ENCODE measurements at places on chromosomes 13 and 19.

- no peak for DNase-seq
Observed at GRCh38 chr13:100131863-100132574, 43.1 kb downstream of the PCCA start.

- no peak for DNase-seq
Observed at GRCh38 chr19:435056-435706, 25.7 kb downstream of the SHC2 start.

DNA sequence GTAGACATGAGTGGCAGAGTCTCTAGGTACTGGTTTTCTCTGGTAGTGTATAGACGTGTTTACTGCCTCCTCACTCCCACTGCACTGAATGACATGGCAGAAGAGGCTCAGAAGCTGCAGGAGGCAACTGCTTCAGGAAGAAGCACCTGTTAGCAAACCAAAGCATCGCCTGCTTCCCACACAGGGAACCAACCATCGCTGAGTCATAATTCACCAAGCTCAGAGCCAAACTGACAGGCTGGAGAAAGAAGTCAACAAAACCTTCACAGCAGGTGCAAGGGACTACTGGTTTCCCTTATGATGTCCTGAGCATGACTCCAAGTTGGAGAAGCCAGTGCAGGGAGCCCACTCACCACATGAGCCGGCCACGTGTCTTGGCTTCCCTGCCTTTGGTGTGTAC lies 69.8 kb downstream of the KCTD12 start:
- DNase-seq, result no peak

DNA sequence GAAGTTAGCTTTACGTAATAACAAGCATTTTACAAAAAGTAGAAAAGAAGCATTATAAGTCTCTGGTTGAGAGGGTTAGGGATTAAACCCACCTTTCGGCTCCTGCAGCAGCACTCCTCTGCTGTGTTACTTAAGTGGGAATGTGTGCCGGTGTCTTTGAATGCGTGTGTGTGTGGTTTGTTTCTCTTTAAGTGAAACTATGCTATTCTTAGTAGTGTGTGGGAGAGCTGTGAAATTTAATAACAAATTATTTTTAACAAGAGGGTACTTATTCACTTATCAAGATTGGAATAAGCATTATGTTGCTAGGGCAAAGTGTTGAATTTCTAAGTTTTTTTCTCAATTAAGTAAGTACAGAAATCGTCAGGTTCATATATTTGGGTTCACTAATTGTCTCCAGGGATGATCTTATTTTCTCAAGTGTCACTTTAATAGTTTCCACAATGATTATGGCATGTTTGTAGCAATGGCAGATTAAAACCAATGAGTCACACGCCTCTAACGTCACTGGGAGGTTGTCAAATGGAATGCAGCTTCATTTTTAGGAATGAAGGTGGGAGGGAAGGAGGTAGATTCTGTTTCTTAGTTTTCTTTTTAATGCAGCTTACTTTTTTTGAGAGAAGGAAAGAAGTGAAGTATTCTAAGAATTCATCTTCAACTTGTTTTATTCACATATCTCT lies 151.3 kb downstream of the LMO7 start:
- no peak for DNase-seq

DNA sequence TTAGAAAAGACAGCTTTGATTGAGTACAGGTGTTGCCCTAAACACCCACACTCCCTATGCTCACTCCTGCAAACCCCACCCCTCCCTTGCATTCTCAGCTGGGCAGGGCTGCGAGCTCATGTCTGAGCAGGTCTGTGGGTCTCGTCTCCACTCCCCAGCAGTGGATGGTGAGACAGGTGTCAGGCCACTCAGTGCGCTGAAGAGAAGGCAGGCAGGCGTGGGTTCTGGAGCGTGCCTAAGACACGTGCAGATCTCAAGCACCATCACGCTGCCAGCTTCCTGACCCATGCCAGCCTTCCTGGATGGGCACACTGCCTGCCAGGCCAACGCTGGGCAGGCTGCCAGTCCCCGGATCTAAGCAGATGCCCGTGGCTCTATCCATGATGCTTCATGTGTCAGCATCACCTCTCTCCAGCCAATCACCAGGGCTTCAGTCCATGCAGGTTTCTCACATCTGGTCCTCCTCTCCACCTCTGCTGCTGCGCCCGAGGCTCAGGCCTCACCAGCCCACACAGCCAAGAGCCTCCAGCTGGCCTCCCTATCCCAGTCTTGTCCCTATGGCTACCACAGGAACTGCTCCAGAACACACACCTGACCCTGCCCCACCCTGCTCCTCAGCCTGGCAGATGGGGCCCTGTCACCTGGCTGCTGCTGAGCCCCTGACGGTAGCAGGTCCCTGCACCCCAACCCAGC lies 42.6 kb downstream of the EPS15L1 start:
- no peak for DNase-seq

DNA sequence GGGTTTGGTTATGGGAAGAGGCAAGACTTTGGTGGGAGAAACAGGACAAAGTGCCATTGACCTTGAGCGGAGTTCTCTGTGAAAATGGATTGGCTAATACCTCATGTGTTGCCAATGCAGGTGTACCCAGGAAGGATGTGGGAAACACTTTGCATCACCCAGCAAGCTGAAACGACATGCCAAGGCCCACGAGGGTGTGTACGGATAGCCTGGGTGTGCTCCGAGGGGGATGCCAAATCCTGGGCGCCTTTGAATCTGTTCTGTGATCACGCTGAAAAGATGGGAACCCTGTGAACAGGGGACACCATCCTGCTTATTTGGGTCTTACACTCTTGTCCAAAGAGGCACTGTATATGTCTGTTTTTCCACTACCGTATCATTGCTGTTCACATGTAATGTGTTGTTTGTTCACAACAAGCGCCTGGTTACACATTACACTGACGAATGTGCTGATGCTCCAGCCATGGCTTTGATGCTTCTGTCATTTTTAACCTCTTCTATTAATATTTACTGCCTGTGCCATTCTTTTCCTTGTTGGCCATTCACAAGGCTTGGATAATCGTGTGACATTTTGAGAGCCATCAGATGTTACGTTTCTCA lies 8.3 kb downstream of the GTF3A start:
- DNase-seq, result no peak

DNA sequence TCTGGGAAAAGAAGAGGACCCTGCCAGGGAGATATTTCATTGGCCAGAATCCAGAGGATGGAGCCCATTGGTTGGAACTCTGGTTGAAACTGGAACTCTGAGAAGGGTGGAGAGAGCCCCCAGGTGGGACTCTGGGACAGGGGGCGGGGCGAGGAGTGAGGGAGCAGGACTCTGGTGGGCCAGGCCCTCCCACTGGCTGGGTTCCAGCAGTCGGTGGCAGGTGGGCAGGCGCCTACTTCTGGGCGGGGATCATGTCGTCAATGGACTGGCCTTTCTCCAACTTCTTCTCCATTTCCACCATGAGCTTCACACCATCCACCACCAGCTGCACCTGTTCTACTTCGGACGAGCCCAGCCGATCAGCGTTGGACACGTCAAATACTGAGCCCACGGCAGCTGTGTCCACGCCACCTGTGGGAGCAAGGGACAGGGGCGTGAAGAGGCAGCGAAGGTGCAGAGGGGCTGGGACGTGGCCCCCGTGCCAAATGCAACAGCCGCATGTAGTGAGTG lies 16.1 kb downstream of the CKM start:
- DNase-seq, result no peak

- DNase-seq, result no peak
Observed at GRCh38 chr19:48784527-48784926, 26.3 kb downstream of the BCAT2 start.

- no peak for DNase-seq
Observed at GRCh38 chr19:57566396-57567265, 7.0 kb upstream of the ZNF550 start.

DNA sequence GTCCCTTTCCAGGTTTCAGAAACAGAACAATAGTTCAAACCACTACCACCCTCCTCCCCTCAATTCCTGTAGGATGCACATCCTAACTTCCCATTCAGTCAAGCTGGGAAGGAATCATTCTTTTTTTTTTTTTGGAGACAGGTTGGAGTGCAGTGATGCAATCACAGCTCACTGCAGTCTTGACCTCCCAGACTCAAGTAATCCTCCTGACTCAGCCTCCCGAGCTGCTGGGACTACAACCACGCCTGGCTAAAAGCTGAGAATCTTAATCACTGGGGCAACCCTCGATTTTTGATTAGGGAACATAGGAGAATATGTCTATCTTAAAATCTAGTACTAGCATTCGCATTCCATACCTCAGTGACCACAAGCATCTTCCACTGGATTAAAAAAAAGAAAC lies 146.2 kb downstream of the ABCC4 start:
- DNase-seq, result no peak

- no peak for DNase-seq
Observed at GRCh38 chr13:43448605-43449336, 338.0 kb downstream of the ENOX1 start.

DNA sequence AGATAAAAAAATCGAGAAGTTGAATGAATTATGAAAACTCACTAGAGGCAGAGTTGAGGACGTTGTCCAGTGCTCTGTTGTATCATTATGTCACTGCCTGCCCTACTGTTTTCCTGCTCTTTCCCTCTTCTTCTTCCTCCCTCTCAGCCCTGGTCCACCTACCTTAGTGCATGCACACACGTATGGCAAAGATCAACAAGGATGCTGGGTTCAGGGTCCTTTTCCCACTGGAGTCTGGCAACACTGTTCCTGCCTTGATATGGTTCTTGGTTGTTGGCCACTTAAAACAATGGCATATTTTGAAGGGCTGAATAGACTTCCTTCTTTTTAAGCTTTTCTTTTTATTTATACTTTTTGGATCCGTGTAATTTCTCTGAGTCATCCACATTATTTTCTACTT lies 74.5 kb downstream of the LRCH1 start:
- no peak for DNase-seq

DNA sequence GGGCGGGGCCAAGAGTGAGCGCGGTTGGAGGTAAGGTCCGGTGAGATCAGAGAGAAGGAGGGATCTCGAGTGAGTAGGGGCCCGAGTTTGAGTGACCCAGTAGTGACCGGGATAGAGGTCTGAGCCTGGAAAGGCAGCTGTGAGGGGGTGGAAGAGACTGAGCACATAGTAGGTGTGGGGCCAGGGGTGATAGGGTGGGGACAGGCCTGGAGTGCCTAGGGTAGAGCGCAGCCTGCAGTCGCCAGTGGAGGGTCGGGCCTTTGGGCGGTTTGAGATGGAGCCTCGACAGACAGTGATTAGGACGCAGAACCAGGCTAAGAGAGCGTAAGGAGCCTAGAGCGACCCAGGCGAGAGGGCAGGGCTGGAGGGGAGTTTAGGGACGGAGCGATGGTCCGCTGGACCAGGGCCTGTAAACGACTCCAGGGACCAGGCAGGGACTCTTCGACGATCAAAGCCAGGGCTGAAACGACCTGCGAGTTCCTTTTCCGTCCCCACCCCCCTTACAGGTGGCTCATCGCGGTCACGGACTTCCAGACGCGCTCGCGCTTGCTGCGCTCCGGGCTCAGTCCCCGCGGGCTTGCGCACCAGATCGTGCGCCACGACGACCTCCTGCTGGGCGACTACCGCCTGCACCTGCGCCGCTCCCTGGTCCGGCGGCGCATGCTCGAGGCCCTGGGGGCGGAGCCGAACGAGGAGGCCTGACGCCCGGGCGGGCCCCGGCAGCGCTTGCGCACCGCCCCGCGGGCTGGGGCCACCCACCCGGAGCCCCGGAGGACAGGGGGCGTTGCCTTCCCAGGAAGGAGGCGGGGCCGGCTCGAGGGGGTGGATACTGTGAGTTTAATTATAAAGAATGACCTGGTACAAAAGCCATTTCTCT lies 9.4 kb downstream of the C19orf81 start:
- no peak for DNase-seq

GRCh38 chr13:34411177-34411576 lies 530.9 kb upstream of the NBEA start:
- DNase-seq, result no peak

GRCh38 chr19:40619333-40620160 lies 18.4 kb downstream of the LTBP4 start:
- no peak for DNase-seq

- peak; percentile 53 for DNase-seq
Observed at GRCh38 chr19:771332-771785, 20.4 kb downstream of the MISP start.

- peak; percentile 87 for DNase-seq
Observed at GRCh38 chr19:3276341-3276799, 51.9 kb downstream of the CELF5 start.

DNA sequence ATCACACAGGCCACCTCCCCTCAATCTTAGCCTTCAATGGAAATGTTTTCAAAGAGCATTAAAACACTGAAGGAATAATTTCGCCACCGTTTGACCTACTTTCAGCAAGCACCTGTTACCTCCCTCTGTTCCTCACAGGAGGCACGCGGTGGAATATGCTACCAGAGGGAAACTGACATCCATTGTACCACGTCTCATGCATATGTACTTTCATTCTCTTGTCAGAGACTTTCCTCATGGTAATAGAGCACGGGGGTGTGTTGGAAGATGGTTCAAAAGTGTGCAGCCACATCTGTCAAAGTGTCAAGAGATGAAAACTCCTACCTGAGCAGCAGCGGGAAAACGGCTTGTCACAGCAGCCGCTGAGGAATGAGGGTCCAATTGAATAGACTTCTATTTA lies 143.4 kb downstream of the NALCN start:
- no peak for DNase-seq

- DNase-seq, result no peak
Observed at GRCh38 chr19:18899624-18900560, 3.9 kb upstream of the CERS1 start.

Measured in HuH-7 (cell line).